WERI-Rb-1 (cell line): ENCODE measurements at places on chromosomes 13 and 19.

DNA sequence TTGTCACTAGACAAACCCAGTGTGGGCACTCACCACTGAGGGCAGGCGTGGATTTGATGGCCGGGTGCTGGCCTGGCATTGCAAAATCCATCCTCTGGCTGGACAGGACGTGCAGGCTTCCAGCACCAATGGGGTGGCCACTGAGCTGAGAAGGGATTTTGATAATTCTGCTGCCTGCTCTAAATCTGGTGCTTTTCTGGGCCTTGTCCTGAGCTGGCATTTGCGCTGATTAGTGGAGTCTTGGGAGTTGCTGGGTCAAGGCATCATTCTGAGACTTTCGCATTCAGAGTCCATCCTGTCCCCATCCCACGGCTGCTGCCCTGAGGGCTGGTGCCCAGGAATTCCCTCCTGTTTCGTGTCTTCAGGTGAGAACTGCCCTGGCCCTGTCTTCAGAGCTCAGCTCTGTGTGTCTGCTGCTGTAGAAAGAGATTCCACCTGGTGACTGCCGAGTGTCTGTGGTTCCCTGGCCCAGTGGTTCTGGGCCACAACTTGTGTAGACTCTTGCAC, 65.9 kb upstream of the MCF2L start:
- peak; percentile 92 for DNase-seq

DNA sequence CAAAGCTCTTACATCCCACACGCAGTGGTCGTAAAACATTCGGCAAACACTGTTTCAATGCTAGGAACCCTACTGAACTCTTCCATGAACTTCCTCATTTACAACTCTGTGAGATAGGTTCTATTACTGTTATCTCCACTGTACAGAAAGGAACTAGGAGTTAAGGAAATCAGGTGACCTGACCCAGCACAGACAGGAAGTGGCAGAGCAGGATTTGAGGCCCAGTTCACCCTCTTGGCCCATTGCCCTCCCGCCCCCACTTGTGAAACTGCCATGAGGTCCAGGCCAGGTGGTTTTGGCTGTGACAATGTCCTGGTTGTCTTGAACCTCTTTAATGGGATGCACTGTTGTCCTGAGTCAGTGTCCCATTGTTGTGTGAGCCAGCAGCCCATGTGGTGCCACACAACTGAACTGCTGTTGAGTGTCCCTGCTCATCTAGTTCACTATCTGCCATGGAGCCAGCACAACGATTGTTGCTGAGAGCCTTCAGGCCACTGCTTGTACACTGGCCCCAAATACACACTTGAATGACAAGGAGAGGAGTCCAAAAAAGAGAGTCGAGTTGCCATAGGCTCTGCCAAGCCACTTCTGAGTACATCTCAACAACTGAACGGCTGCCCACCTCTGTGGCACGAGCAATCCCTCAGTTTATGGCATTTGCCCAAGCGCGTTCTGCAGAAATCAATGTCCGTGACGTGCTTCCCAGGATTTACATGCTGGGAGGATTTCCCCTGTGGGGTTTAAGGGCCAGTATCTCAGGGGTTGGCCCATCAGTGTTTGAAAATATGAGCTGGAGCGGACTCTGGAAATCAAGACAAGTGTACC, 484.6 kb downstream of the TSHZ3 start:
- no peak for DNase-seq

GRCh38 chr19:6048348-6048747, 62.0 kb downstream of the RFX2 start:
- DNase-seq: no peak

- no peak for DNase-seq
Measured at GRCh38 chr13:69296130-69296529, 811.5 kb upstream of the ATXN8OS start.

DNA sequence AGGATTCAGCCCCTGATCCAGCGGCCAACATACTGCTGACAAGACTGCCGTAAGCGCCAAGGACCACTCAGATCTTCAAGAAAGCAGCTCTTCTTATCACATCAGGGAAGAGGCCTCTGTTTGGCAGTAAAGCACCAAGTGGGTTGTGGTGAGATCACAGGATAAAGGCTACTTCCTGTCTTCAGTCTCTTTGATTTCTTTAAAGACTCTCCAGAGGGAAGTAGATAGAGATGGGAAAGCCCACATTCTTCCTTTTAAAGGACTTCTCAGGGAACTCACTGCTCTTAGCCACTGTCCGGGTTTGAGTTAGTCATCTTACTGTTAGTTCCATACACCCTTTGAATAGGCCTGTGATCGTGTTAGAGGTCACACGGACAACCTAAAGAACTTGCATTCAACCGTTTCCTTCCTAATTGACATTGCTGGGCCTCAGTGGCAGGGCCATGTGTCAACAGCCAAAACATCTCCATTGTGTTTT, 47.2 kb upstream of the POMP start:
- no peak for DNase-seq

DNA sequence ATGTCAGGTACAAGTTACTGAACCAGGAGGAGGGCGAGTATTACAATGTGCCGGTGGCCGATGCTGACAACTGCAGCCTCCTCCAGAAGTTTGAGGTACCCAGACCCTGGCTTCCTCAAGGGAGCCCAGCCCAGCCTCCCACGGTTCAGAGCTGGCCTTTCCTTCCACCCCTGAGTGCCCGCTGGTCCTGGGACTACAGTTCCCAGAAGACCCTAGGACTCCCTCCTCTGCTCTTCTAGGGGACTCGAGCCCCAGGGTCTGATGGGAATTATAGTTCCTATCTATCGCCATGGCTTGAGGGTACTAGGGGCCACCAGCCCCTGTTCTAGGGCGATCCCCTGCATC, 11.0 kb downstream of the PRKCG start:
- peak; percentile 39 for DNase-seq

GRCh38 chr13:20721454-20722357, 18.2 kb downstream of the IL17D start:
- DNase-seq: no peak

GRCh38 chr13:24042710-24043440, 117.6 kb upstream of the SPATA13 start:
- DNase-seq: no peak
